NCI-H510A treated with DMSO at 0.1 percent for 48 hours (cell line): ENCODE measurements at places on chromosomes 3 and 15.

DNA sequence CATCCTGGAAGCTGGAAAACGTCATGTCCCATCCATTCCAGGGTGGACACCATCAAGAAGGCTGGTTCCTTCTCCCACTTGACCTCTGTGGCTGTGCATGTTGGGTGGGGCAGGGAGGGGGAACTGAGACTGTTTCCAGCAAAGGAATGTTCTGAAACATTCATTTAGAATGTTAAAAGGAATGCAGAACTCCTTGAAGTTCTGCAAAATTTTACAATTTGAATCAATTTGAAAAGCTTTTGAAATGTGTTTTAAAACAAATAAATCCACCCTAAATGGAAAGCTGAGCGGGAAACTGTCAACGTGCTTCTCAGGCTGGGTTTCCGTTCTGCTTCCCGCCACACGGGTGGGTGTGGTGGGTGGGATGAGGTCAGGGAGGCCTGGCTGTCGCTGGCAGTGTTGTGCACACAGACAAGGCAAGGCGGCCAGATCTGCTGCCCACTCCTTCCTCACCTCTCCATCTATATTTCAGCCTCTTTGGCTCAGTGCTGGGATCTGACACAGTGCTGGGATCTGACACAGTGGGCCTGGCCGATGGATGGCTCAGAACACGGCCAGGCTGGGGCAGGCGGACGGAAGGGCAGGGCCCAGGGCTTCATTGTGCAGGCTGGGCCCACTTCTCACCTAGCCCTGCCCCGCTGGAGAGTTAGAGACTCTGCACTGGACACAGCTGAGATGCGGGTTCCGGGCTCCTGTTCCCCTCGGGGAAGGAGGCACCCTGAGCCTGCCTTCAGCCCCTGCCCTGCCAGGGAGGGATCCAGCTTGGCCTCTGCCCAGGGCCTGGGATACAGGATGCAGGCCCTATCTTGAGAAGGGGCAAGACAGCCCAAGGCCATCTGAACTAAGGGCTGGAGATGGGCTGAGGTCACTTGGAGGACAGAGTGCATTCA, 110.4 kb downstream of the TMEM266 start:
- no peak for DNase-seq

DNA sequence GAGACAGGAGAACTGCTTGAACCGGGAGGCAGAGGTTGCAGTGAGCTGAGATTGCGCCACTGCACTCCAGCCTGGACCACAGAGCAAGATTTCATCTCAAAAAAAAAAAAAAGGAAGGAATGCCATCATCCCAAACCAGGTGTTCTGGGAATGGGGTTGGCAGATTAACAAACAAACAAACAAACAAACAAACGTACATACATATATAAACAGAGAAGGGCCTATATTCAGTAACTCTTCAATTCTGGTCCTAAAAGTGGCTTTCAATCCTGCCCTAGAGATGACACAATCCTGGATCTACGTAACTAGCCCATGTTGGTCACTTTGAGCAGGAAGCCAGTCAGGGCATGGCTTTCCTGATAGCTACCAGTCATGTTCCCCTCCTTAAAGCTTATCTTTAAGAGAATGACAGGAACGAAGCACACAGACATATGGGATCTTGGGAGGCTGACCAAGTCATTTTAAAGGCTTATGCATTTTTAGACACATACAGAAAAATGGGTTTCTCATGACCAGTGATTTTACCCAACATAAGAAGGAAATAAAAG, 29.9 kb upstream of the RAB11A start:
- no peak for DNase-seq

DNA sequence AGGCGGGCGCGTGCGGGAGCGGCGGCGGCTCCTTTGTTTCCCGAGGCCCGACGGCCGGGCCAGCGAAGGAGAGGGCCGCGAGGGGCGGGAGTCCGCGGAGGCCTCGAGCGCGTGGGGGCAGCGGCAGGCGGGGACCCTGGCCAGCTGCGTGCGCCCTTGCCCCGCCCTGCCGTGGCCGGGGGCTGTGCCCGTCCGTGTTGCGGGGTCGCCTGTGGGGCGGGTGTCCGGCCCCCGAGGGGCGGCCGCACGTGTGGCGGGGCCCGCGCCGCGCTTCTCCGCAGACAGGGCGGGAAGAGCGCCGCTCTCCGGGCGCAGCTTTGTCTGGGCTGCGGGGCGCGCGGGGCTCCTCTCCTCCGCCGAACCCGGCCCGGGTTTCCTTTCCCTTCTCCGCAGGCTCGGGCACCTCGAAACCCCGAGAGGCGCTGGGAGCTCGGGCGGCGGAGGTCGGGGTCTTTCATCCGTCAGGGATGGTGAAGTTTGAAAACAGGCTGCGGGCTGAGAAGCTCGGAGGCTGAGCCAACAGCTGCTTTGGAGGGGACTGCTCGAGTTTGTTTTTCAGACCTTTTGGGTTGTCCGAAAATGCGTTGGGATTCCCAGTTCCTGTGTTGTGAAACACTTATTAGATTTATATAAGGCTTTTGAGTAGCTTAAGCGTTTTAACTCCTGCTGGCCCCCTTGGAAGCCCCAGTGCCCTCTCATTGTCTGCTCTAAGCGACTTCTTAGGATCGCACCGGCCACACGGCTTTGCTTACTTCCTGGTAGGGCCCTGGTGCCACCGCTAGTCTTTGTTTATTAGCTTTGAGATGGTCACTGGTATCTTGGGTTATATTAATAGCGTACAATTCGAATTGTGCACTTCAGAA, 817 bp downstream of the USP3 start:
- DNase-seq, result peak; percentile 75

GRCh38 chr3:186054792-186055352, 54.0 kb downstream of the ETV5 start:
- DNase-seq, result no peak

GRCh38 chr3:119205209-119205608, 31.8 kb downstream of the UPK1B start:
- DNase-seq, result no peak

GRCh38 chr3:33217866-33218445, 654 bp downstream of the SUSD5 start:
- DNase-seq, result no peak

DNA sequence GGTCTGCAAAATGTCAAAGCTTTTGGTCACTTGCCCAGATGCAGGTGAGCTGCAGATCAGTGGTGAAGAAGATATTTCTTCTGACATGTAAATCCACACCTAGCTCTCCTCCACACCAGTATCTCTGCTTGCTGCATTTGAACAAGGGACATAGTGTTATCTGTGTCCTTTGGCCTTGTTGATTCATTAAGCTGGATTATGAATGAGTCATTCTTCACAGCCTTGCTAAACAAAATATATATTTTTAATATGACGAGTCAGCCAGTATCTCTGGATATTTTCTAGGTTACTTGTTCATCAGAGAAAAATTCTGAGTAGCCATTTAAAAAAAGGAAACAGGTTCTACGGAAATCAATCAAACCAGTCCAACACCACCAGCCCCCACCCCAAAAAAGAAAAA, 190.6 kb upstream of the ADAMTS9 start:
- DNase-seq, result no peak

- DNase-seq, result no peak
These were observed 17.9 kb upstream of the GRIP2 start for GRCh38 chr3:14558029-14558428.

DNA sequence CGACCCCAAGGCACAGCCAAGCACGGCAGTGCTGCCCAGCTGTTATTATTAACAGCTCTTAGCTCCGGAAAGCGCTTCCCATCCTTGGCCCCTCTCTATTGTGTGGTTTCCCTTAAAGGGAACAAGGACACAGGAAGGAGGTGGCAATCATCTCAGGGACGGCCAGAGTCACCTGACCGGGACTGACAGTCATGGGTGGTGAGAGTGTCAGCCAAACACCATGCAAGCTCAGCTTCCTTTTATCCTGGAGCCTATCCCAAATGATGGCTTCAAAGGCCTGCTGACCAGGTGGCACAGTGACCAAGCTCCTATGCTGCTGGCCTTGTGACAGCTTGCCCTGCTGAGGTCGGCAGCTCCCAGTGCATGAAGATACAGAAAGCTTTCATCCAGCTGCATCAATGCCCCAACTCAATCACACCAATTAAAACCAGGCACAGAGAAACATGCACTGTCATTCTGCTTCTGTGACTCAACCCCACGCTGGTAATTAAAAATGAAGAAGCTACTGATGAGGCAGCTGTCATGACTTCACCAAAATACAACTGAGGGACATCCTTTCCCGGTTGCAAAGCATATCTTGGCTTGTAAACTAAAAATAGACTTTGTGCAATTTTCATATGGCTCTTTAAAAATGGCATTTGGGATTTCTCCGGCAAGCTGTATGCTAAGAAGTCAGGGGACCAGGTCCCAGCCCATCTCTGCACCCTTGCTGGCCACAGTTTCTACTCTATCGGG, 34.0 kb downstream of the PCSK6 start:
- no peak for DNase-seq
